DMS79 (cell line): ENCODE measurements at places on chromosomes 12 and 14.

DNA sequence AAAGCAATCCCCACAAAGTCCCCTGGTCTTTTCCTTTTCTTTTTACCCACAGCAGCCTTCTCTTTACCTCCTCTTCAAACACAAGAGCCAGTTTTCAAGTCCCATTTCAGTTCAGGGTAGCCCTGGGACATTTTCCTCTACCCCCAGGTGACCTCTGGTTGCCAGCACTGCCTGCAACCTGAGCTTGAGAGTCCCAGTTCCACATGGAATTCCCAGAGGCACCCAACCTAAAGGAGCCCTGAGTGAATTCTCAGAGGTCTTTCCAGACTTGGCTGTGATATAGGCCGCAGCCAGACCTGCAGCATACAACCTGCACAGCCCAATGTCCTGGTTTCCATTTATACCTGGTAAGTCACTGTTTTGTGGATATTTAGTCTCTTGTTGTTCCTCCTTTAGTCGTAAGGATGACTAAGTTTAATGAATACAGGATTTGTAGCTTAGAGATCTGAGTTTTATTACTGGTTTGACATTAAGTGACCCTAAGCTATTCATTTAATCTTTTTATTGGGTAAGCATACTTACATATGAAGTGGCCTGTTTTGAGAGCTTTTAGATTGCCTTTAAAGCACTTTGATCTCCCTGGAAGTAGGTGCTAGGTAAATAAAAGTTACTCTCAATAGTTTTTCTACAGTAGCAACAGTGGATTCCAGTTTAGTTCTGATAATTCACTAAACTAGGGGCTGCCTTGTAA lies 159.8 kb downstream of the TGFB3 start:
- peak; percentile 99 for DNase-seq

GRCh38 chr14:73851000-73851399 lies 631 bp upstream of the PTGR2 start:
- DNase-seq: no peak

- no peak for DNase-seq
Observed at GRCh38 chr12:119512772-119513497, 80.6 kb upstream of the TMEM233 start.

GRCh38 chr14:95465358-95465757 lies 51.1 kb downstream of the SYNE3 start:
- DNase-seq: no peak

DNA sequence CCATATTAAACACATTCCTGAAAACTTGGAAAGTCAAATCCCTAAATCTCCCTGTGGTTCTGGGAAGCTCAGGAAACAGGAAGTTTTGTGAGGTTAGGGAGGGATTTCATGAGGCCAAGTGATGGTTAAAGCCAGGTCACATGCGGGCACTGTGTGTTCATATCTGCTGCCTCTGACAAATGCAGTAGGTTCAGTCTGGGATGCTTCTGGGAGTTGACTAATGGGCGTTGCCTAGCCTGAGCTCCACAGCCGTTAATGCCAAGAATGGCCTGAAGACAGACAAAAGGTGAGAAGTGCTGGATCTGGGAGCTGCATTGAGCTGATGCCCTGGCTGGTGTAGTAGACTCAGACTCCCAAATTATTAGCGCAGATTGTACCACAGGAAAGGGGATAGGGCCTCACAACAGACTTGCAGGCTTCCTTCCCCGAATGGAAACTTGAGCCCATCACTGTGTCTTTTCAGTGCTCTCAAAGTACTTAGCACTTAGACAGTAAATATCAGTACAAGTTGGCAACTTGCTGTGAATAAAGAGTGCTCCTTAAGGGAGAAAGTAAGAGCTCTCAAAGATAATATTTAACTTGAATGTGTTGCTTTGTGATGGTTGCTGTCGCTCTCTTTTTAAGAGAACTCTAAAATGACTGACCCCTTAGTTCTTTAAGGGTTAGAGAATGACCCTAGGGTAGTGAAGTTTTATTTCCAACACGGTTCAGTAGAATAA lies 17.3 kb downstream of the GSG1 start:
- DNase-seq: peak; percentile 71

DNA sequence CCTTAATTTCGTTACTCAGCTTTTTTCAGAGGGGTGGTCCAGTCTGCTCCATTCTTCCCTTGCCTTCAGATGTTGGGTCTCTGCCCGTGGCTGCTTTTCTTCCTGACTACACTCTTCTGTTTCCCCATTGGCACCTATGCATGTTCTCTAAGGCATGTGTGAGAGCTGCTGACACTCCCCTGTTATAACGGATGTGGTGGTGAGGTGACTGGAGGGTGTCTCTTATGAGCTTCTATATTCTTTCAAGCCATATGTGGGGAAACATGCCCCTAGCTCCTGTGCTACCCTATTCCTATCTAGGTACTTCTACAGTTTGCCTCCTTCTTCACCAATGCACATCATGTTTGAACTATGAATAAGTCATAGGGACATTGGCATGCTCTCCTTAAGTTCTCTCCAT lies 643.2 kb downstream of the RPL10L start:
- no peak for DNase-seq

- DNase-seq: no peak
Observed at GRCh38 chr14:99690636-99691035, 6.5 kb downstream of the CYP46A1 start.

DNA sequence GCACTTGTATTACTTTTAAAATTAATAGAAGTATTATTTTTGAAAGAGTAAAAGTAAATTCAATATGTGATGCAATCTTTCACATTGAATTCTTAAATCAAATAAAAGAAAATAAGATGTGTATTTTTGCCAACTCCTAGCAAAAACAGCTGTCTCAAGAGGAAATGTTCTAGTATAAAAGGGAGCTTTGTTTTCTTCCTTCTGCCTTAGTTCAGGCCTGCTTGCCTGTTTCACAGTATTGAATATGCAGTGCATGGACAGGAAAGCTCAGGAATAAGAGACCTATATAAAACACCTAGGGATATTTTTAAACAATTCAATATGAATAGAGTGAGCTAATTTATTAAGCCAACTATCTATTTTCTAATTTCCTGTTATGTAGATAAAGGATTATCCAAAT lies 294.8 kb upstream of the G2E3 start:
- DNase-seq: no peak

DNA sequence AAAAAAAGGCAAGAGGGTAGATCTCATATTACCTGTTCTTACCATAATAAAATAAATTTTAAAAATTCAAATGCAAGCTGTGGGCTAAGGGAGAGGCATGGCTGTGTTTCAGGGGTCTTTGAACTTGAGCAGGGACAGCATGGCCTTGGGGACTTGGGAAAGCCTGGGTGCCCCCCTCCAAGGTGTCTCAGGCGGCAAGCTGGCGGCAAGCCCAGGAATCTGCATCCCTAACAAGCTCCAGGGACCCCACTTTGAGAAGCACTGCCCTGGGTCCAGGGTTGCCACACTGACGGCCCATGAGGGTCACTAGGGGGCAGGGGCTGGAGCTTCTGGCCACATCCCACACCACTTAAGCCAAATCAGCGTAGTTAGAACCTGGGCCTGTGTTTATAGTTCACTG lies 193.8 kb downstream of the SLC15A4 start:
- no peak for DNase-seq

- DNase-seq: peak; percentile 75
Observed at GRCh38 chr14:102539544-102540314, 30.2 kb upstream of the ANKRD9 start.

GRCh38 chr12:92356425-92356824 lies 210.8 kb upstream of the BTG1 start:
- peak; percentile 35 for DNase-seq

- no peak for DNase-seq
Observed at GRCh38 chr12:123757561-123757960, 4.5 kb upstream of the DNAH10 start.

GRCh38 chr12:2543801-2544200 lies 251.0 kb upstream of the FKBP4 start:
- DNase-seq: no peak

GRCh38 chr14:82915381-82915780 lies 1381.7 kb upstream of the SEL1L start:
- no peak for DNase-seq

DNA sequence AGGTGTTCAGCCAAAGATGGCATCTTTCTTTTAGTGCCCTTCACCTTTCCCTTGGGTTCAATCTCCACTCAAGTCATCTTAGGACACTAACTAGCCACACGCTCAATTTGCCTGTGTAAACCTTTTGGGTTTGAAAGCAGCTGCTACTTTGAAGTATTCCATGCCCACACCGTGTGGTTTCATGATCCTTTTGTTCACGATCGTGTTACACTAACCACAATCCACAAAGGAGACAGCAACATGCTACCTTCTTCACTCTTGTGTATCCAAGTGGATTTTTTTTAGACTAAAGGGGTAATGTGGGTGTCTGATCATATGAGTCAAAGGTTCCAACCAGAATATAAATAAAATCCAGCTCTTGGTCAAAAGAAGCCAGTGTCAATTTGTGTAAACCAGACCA lies 122.7 kb upstream of the FAR2 start:
- DNase-seq: peak; percentile 97

DNA sequence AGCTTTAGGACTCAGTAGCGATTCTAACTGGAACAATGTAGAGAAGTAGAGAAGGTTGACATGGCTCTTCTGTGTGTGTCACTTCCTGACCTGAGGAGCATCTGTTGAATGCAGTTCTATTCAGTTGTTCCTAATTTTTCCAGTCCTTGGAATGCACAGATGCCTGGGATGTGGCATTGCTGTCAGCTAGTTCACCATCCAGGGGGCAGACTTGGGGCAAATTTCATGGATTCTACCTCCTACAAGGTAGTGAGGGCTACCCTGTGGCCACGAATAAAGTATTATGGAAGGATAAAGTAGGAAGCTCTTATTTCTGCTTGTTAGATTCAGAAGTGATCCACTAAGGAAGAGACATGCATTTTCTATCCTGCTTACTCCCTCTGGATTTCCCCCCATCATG lies 74.4 kb upstream of the GPATCH2L start:
- no peak for DNase-seq

DNA sequence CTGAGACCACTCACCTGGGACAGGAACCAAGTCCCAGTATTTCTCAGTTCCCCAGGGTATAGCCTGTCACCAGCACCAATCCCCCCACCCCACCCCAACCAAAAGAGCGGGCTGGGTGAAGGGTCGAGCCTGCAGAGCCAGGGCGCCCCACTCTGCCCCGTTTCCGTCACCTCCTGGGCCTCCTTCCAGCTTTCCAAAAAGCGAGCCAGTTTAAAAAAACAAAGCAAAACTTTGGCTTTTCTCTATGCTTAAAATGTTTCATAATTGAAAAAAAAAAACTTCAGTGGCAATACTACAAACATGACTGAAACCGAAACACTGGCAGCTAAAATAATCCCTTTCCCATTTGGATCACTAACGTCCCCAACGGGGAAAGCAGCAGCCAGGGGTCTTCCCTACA lies 7.5 kb downstream of the CAMKK2 start:
- no peak for DNase-seq

- no peak for DNase-seq
Observed at GRCh38 chr12:118402251-118402650, 25.9 kb downstream of the SUDS3 start.

- DNase-seq: no peak
Observed at GRCh38 chr12:109557200-109557599, 16.1 kb downstream of the MMAB start.

DNA sequence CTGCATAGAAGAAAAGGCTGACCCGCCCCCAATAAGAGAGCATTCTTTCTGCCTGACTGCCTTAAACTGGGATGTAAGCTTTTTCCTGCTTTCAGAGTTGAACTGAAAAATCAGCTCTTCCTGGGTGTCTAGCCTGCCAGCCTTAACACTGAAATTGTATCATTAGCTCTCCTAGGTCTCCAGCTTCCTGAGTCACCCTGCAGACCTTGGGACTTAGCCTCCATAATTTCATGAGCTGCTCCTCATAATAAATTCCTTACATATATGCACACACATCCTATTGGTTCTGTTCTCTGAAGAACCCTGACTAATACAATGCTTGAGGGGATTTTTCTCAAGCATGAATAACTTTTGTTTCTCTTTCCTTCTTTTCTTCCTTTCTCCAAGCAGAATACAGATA lies 76.4 kb upstream of the FAR2 start:
- no peak for DNase-seq

GRCh38 chr12:59780605-59781135 lies 184.8 kb downstream of the SLC16A7 start:
- DNase-seq: no peak

DNA sequence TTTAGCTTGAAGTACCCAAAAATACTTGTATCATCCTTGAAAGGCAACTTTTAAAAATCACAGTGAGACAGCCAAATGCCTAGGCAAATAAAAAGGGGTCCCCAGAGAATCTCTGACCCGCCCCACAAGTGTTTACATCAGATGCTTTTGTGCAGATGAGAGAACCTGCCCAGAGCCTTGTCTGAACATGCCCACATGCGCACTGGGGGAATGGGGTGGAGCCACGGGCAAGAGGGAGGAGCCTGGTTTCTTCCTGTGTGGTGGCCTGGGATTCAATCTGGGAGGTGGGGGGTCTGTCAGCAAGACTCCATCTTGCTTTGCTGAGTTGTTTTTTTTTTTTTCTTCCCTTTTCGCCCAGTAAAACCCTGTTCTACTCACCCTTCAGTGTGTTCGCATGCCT lies 381.7 kb upstream of the CCDC196 start:
- peak; percentile 21 for DNase-seq
